ENCODE measurements at places on chromosomes 6 and 20.

- no peak for DNase-seq
These were observed 44.9 kb upstream of the RNF24 start for GRCh38 chr20:4060064-4060795.

GRCh38 chr20:19407736-19408135, 195.3 kb downstream of the SLC24A3 start:
- DNase-seq = no peak

- no peak for DNase-seq
These were observed 9.6 kb upstream of the MOXD1 start for GRCh38 chr6:132410830-132411229.

DNA sequence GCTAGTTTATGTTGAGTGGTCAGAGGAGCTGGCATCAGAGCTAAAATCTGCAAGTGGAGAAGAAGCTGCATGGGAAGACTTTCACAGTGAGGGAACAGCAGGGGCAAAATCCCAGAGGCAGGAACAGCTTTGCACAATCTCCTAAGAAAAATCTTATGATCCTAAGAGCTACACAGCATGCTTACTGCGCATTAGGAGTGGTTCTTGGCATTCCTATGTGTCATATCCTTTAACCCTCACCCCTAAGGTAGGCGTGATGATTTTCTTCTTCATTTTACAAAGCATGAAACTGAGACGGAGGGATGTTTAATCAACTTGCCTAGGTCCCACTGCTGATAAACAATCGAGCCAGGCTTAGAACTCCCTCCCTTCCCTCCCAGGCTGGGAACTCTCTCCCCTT, 313.6 kb upstream of the SULF2 start:
- DNase-seq = no peak

- DNase-seq = no peak
These were observed 138.8 kb downstream of the TFAP2A start for GRCh38 chr6:10276106-10276505.

DNA sequence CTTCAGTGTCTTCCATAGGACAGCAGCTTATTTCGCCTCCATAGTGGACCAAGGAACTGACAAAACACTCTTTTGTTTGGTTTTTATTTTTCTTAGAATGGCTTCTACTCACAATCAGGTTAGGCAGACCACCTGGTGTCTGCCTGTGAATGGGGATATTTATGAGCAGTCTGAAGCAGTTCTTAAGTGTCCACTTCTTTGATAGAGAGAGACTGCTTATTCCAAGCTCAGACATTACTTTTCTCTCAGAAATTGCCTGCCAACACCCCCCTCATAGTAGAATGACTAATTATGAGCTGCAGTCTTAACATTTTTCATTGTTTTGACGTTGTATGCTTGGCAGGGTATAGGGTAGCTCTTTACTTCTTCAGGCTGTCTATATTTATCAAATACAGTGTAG, 174.7 kb downstream of the ZFAND3 start:
- no peak for DNase-seq

- DNase-seq = no peak
These were observed 2.5 kb upstream of the FASTKD5 start for GRCh38 chr20:3162080-3162611.

- no peak for DNase-seq
These were observed 5.3 kb upstream of the ZNF184 start for GRCh38 chr6:27478141-27478705.

DNA sequence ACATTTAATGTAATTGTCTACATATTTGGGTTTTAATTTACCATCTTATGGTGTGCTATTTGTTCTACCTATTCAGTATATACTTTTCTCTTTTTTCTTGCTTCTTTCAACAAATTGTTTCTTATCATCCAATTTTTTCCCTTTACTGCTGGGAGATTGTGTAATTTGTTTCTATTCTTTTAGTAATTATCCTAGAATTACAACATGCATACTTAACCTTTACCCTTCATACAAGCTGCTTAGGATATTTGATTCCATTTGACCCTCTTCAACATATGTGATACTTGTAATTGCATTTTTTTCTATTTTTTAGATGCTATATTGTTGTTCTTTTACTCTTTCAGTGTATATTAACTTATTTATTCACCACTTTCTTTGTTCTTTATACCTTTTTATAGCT, 15.1 kb upstream of the TBPL1 start:
- no peak for DNase-seq

- DNase-seq = no peak
These were observed 20.2 kb upstream of the TOX2 start for GRCh38 chr20:43894491-43894890.

DNA sequence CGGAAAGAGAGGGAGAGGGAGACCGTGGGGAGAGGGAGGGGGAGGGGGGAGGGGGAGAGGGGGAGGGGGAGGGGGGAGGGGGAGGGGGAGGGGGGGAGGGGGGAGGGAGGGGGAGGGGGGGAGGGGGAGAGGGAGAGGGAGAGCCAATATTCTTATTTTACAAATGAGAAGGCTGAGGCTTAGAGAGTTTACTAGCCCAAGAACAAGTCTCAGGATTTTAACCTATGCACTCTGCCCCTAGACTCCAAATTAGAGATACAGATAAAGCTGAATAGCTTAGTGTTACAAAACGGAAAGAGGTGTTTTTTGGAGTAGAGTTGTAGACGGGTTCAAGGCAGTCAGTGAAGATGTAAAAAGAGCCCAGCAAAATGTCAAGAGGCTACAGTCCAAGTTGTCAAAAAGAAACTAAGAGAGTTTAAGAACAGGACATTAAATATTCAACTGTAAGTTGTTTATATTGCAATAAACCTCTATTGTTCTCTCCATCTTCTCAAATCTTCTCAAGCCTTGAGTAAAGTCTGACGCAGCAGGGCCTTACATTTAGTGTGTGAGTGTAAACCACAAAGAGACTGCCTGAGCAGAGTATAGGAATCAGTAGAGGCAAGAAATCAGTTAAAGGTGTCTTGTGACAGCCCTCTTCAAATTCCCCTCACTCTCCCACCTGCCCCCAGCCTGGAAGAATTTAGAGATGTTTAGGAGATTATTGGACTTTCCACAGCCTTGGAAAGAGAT, 34.9 kb upstream of the AKIRIN2 start:
- DNase-seq = no peak

GRCh38 chr6:19761121-19761520, 76.0 kb upstream of the ID4 start:
- DNase-seq = no peak
